ENCODE measurements at places on chromosomes 12 and 14.

DNA sequence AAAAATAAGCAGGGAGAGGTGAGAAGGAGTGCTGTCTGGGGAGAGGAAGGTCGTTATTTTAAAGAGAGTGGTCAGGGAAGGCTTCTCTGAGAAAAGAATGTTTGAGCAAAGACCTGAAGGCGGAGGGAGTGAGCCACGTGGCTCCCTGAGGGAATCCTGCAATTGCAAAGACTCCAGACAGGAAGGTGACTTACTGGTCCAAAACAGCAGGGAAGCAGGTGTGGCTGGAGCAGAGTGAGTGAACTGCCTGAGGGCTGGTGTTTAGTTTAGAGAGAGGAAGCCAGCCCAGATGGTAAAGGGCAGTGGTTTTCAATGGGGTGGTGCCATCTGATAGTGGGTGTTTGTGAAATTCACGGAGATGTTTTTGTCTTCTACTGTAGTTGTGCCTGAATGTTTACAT, 58.8 kb upstream of the LTA4H start:
- DNase-seq: no peak

GRCh38 chr14:29262979-29263378, 496.4 kb downstream of the FOXG1 start:
- no peak for DNase-seq

GRCh38 chr12:88471331-88472045, 108.8 kb downstream of the KITLG start:
- no peak for DNase-seq

DNA sequence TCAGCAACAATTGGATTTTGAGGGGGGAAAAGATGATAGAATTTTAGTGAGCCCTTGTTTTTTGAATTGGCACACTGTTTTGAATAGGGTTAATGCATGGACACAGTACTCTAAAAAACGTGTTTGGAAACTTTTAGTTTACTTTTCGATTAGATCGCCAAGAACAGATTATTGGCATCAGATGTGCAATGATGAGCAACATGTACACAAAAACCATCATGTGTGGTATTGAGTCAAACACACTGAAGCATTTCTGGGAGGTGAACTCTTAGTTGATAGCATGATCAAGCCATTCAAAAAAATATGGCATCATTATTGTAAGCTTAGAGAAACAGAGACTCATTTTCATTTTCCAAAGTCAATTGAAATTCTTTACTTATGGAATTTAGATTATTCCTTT, 329.2 kb downstream of the ADAMTS20 start:
- no peak for DNase-seq

GRCh38 chr14:104075530-104076151, 9.9 kb upstream of the ASPG start:
- DNase-seq: no peak

- DNase-seq: no peak
These were observed 75.2 kb downstream of the LRRC74A start for GRCh38 chr14:76901171-76902055.

DNA sequence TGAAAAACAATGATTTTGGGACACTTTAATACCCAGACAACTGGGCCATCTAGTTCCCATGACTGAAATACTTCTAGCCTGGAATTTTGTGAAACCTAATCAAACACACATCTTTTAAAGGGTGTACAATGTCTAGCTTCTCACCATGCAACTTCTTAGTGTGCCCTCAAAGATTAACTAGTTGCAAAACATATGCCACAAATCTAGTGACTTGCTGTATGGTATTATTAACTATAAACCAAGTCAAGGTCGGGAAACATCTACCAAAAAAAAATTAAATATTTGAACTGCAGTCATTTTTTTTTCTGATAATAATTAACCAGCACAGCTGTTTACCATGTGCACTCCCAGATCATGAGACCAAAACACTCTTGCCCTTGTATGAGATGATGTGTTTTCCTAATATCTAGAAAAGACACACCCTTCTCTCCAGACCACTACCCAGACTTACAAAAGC, 171.8 kb upstream of the FOXN3 start:
- DNase-seq: no peak

- DNase-seq: peak; percentile 49
These were observed at the start of gene OAS3 for GRCh38 chr12:112937741-112938719. OAS3 (plus strand) TSS chr12:112938474; CDS start chr12:112938531, 57 bp downstream.

DNA sequence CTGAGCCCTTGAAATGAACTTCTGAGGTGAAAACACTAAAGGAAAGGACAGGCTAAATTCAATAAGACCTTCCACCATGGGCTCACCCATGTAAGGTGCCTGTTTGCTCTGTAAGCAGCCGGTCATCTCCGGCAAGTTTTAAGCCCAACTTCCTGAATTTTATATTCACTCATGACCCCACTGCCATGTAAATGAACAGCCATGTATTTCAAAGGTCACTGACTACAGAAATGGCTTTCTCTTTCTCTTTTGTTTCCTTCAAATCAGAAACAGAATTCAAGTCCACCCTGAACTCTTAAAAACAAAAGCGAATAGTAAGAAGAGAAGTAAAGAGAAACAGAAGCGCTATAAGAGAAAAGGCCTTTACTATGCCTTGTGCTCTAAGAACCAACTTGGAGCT, 61.7 kb upstream of the OVCH1 start:
- DNase-seq: no peak

- DNase-seq: no peak
These were observed 51.4 kb downstream of the TMEM132C start for GRCh38 chr12:128318341-128318740.

GRCh38 chr12:123050331-123050831, 69.9 kb downstream of the ARL6IP4 start:
- no peak for DNase-seq

GRCh38 chr14:104843442-104844305, 21.4 kb upstream of the CEP170B start:
- no peak for DNase-seq

DNA sequence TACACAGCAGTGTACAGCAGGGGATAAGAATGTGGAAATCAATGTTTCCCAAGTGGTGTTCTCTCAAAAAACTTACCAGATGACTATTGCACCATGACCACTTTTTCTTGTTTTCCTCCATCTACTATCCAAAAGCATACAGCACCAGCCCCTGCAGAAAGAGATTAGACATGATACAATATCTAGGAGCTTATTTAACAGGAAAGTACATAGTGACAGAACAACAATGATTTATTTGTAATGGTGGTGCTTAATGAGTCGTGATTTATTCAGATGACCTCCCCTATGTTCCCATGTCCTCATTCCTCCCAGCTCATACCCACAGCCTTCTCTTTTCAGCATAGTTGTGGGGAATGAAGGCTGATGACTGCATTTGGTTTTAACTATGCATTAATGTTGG, 413.6 kb downstream of the BTG1 start:
- DNase-seq: no peak

GRCh38 chr14:43872752-43873655, 634.1 kb downstream of the FSCB start:
- no peak for DNase-seq

DNA sequence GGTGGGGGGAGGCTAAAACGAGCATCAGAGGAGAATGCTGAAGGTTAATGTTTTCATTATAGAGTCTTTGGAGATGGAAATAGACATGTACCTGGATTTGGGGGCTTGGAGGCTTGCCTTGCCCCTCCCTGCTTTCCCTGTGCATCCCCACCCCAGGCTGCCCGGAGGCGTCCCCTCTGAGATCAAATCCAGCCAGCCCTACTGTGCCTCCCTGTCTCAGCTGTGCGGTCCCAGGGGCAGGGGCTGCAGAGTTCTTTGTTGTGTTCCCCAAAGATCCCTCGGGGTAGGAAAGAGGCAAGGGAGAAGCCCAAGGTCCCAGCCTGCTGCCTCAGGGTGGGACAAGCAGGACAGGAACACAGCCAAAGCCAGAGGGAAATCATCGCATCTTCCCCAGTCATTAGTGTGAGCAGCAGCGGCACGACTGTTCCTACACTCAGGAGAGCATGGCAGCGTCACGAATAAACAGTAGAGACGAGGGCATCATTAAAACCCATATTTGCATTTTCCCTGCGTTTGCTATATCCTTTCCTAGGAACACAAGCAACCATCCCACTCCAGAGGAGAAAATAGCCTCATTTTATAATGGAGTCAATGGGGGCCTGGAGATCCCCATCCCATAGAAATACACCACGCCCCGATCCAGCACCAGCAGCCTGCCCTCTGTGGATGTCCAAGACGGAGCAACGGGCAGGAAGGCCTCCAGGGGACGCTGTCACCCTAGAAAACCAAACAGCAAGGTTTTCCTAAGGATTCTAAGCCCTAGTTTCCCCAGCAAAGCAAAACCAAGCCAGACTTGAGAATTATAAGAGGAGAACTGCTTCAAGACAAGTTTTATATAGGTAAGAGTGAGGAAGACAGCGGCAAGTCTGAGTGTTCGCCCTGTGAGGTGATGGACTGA, 32.4 kb downstream of the ANO2 start:
- DNase-seq: no peak

GRCh38 chr12:112979041-112979680, 842 bp downstream of the OAS2 start:
- no peak for DNase-seq

DNA sequence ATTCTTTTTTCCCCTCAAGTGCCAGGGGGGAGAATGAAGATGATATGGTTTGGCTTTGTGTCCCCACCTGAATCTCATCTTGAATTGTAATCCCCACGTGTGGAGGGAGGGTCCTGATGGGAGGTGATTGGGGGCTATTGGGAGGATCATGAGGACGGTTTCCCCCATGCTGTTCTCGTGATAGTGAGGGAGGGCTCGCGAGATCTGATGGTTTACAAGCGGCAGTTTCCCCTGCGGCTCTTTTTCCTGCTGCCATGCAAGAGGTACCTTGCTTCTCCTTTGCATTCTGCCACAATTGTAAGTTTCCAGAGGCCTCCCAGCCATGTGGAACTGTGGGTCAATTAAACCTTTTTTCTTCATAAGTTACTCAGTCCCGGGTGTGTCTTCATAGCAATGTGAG, 173.7 kb downstream of the CAND1 start:
- DNase-seq: no peak

- no peak for DNase-seq
These were observed 115.7 kb downstream of the RFLNA start for GRCh38 chr12:124410354-124411175.

DNA sequence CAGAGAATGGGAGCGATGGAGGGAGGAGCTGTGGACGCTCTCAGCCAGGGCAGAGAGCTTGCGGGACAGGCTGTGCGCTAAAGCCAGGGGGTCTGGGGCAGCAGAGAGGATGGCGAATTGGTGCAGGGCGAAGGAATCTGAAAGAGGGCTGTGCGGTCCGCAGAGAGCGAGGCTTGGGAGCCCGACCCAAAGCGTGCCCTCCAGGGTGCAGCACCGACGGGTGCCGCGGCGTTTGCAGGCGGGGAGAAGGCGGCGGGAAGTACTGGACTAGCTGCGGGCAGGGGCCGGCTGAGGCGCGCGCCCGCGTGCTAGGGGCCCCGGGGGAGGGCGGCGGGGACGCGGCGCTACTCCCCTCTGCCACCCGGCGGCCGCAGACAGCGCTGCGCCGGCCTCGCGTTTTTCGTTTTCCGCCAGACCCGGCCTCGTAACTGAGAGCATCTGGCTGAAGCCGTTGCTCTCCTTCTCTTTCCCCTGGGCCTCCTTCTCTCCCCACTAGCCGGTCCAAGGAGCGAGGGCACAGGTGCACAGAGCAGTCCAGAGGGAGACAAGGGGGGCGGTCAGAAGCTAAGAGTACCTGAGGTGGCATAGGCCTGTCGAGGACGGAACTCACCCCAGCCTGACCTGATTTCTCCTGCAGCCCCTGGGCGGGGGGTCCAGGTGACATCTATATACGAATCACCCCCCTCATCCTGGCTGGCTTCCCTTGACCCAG, 24.9 kb downstream of the SLC6A12 start:
- no peak for DNase-seq

GRCh38 chr12:43214166-43214565, 337.8 kb downstream of the ADAMTS20 start:
- DNase-seq: no peak

DNA sequence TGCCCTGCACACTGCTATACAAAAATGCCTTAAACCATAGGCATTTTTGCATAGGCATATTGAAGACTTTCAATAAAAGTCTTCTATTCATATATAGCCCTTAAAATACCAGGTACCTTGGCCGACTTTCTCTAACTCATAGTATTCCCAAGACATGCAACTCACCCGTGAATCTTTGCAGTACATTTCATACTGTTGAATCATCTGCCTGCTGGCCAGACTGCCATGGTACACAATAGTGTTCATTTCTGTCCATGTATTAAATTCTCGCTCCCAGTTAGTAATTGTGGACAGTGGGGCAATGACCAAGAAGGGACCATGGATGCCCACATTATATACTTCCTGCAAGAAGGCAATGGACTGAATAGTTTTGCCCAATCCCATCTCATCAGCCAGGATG, 24.3 kb upstream of the SUPT16H start:
- no peak for DNase-seq

DNA sequence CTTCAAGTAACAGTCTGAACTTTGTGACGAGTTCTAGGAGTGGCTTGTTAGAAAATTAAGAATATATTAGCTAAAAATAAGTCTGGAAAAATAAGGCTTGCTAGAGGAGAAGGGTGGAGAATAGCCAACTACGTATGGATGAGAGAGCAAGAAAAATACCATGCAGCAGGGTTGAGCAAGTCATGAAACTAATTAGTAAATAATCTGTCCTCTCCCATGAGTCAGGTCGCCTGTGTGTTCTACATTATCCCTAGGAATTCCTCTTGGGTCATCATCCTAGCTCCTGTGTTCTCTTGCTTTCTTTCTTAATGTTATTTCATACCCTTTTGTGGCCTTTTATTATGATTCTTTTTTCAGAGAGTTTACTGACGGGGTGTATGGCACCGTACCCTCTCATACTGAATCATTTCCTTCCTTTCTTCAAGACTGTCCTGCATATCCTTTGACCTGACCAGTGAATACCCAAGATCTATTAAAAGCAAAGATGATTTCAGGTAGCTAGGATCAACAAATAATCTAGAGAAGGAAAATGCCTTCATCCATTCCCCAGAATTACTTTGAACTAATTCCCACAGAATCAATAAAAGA, 177.2 kb upstream of the NPAS3 start:
- peak; percentile 4 for DNase-seq

DNA sequence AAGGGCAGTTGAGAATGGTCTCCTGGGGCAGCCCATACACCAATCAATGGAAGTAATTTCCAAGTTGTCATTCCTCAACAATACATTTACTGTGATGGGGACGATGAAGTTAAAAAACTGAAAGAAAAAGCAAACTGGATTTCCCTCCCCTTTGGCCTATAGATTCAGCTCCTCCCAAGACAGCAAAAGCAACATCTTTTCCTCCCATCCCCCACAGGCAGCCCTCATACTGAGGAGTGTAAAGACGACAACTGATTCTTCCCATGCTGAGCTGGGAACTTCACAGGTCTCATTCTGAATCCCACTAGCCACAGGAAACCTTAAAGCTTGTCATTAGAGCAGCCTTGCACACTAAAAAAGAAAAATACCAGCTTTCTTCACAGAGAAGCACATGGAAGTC, 48.5 kb downstream of the PITPNM2 start:
- DNase-seq: no peak

- no peak for DNase-seq
These were observed 387.0 kb upstream of the FLRT2 start for GRCh38 chr14:85142982-85143381.

DNA sequence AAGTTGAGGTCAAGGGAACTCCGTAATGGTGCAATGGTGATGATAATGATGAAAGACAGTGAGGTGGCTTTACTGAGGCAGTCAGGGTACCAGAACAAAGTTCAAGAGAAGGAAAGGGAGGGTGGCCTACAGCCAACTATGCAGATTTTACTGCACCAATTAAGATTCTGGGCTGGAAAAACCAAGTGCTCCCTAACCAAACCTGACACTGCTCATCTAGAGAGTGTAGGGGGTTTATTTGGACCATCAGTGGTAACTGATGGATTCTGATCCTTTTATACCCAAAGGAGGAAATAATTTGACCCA, 387 bp downstream of the LRRC9 start:
- DNase-seq: no peak

GRCh38 chr14:71399057-71399487, 491.8 kb downstream of the PCNX1 start:
- DNase-seq: no peak

- no peak for DNase-seq
These were observed 22.1 kb downstream of the RASSF9 start for GRCh38 chr12:85814071-85814470.
